ENCODE measurements at places on chromosomes 6 and 20.

- no peak for DNase-seq
Observed at GRCh38 chr20:62786157-62786556, 10.1 kb upstream of the MRGBP start.

GRCh38 chr6:139372326-139373153 lies 1.9 kb downstream of the CITED2 start:
- no peak for DNase-seq

DNA sequence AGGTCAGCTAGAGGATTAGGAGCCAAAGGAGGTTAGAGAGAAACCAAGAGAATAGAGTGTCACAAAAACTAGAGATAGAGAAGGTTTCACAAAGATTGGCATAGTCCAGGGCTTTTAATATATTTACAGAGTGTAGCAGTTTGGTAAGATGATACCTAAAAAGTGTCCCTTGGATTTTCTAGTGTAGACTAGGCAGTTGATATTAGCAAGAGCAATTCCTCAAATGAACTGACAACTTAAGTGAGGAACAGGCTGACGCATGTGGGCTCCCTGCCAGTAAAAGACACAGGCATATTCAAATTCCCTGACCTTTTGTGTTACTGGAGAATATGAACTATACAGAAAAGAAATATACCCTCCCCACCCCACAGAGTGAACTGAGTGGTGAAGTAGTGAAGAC lies 40.1 kb downstream of the VTA1 start:
- DNase-seq, result no peak

DNA sequence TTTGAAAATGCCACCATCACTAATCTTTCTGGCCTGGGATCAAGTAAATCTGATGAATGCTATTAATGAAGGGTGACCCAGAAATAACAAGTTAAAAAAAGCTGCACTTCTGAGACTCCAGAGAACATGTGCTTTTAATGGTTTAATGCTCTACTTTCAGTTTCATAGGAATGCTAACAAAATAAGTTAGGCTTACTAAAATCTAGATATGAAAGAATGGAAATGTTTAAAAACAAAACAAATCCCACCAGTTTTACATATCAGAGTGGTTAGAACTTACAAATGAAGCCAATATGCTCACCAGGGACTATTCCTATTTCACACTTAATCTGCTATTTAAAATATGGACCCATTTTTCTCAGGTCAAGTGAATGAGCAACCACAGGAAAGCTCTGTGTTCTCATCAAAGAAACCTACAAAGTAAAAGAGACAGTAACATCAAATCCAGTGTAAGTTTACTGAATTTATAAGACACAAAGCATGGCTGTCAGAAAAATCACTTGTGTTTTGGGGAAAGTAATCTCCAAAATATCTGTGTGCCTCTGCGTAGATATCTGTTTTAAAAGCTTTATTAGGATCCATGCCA lies 40.3 kb downstream of the FYN start:
- no peak for DNase-seq

- no peak for DNase-seq
Observed at GRCh38 chr6:69974193-69974592, 107.8 kb downstream of the COL19A1 start.

GRCh38 chr6:56368491-56368890 lies 121.1 kb upstream of the COL21A1 start:
- no peak for DNase-seq

Measured in stimulated activated CD4-positive, alpha-beta T cell treated with anti-CD3 and anti-CD28 coated beads, TNF-alpha, amount 100 ng/mL, for 1 hour (primary cell).